ENCODE measurements at places on chromosomes 13 and 19.

GRCh38 chr13:112457081-112457480 is 80.9 kb downstream of the SPACA7 start:
- no peak for DNase-seq

- DNase-seq: no peak
Measured at GRCh38 chr19:38063928-38064327, 156.9 kb downstream of the SIPA1L3 start.

DNA sequence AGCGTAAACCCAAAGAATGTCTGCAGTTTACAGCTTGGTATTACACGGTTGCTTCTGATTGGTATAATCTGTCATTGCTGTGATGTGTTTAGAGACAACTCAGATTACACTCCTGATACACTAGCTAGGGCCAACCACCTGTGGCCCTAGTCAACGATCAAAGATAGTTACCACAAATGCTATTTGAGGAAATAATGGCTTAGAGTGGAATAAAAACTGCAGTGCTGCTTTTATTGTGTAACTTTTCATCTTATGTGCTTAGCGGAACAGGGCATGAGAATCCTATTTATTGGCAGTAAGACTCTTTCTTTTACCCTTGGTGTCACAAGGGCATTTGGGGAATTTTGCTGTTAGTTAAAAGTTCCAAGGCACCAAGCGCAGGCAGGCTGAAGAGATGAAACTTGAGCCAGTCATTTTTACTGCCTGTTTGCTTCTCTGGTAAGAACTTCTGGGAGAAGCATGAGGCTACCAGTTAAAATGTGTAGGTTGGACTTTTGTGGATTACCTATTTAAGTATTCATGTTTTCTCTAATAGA is 363.3 kb downstream of the KCNRG start:
- no peak for DNase-seq

DNA sequence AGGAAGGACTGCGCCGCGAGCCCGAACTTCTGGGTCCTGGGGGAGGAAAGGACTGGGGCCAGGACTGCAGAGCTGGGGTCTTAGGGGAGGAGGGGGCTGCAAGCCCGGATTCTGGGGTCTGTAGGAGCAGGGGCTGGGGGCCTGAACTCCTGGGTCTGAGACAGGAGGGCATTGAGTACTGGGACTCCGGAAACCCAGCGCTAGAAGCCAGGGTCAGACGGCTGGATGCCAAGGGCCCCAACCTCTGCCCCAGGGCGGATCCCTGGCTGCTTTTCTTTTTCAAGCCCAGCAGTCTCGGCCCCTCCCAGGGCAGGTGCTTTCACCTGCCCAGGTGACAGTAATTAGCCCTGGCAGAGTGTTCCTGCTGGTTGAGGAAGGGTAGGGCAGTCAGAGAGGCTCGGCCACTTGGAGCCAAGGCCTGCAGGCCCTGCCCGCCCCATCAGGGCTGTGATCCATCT is 2.3 kb downstream of the MYH14 start:
- no peak for DNase-seq

DNA sequence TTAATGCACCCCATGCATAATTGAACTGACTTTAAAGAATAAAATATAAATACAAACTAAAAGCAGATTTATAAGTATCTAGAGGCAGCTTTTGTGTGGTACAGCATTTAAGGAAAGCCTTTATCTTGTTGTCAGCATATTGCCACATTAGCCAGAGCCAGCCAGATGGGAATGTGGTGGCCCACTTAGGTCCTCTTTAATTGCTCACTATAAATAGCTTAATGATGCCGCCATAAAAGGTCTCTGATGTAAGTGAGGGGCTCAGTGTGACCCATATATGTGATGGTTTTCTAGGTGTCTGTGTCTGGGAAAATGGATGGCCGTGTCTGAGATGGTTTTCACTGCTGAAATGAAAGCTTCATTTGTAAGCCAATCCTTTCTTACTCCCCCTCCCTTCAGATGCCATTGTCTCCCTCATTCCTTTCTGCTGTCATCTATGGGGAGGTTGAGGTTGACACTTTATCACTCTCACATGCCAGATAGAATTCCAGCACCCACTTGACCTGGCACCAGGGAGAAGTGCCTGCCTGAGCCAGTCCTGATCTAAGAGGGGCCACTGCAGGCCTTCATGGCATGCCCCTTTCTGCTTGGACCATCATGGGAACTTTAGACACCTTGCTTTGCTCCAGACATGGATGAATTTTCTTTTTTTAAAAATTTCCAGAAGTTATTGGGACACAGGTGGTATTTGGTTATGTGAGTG is 135.3 kb downstream of the MTUS2 start:
- DNase-seq: no peak

DNA sequence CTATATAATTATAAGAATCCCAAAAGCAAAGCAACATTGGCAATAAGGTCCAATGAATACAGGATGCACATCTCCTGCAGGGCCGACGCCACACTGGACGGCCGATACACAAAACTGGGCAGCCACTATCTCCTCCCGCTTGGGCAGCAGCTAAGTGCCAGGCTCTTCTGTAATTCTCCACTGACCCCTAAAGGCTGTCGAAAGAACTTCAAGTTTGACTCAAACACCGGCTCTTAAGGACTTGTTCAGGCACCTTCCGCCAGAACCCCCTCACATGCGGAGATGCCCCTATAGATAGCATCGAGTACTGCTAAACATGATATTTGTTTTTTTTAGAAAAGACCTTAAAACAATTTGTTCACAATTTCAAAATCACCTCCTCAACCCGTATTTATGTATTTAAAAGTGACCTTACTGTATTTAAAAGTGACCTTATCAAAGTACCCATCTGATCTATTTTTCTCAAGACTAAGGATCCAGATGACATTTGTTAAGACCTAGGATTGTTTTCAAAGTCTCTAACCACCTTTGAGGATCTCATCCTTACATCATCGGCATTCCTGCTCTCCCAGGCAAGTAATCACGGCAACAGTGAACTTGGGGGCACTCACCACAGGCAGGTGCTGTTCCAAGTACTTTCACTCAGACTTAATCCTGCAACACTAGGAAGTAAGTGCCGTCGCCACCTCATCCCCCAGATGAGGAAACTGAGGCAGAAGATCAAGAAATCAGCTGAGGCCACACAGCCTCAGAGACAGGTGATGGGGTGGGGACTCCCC is 77.8 kb downstream of the TUBGCP3 start:
- DNase-seq: peak; percentile 51

DNA sequence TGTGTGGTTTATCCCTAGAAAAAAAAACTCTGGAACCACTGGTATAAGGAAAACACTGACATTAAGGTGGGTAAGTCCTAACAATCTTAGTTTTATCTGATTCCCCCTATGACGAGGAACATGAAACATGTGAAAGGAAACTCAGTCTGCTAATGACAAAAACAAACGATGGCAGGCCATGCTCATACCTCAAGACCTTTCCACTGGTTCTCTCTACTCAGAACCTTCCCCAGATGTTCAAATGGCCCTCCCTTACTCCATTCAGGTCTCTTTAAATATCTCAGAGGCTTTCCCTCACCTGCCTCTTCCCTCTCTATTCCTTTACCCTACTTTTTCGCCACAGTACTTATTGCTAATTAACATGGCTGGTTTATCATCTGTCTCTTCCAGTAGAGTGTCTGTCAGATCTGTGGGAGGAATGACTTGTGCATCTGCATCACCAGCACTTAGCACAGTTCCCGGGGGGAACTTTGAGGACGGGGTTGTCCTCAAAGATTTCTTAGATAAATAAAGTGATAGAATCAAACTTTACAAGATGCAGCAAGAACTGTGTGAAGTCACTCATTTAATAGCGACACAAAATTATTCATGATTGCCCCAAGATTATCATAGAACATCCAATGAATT is 1.5 kb downstream of the TUBGCP3 start:
- DNase-seq: no peak

DNA sequence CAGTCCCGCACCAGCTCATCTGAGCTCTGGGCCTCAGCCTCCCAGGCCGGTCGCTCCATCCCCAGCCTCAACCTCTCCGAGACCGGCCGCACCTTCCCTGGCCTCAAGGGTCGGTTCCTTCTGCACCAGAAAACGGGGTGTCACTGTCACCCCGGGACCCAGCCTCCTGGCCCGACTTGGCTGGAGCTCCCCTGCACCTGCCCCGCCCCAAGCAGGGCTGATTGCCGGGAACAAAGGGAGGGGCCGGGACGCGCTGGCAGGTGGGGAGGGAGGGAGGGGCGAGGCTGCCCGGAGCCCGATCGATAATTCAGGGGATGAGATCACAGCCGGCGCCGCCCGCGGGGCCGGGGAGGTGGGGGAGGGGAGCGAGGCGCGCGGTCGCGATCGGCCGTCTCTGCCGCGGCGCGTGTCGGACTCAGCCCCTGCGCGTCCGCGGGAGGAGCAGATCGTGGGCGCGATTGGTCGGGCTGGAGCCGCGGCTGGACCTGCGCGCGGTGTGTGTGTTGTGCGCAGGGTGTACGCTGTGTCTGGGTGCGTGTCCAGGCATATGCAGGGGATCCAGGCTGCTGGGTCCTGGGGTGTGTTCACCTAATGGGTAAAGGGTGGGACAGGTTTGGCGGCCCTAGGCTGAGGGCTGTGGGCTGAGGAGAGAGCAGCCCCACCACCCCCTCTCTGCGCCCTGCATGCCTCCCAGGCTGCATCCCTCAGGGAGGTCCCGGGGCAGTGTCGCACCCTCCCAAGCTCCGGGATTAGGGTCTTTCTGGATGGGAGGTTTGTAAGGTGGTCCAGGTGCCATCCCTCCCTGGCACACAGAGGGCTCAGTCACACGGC is 1.1 kb upstream of the SHC2 start:
- no peak for DNase-seq

- no peak for DNase-seq
Measured at GRCh38 chr13:51635137-51635878, 51.0 kb downstream of the WDFY2 start.

- no peak for DNase-seq
Measured at GRCh38 chr19:6825076-6825774, 52.7 kb downstream of the VAV1 start.

- DNase-seq: no peak
Measured at GRCh38 chr19:35560677-35561076, 2.8 kb downstream of the ATP4A start.

DNA sequence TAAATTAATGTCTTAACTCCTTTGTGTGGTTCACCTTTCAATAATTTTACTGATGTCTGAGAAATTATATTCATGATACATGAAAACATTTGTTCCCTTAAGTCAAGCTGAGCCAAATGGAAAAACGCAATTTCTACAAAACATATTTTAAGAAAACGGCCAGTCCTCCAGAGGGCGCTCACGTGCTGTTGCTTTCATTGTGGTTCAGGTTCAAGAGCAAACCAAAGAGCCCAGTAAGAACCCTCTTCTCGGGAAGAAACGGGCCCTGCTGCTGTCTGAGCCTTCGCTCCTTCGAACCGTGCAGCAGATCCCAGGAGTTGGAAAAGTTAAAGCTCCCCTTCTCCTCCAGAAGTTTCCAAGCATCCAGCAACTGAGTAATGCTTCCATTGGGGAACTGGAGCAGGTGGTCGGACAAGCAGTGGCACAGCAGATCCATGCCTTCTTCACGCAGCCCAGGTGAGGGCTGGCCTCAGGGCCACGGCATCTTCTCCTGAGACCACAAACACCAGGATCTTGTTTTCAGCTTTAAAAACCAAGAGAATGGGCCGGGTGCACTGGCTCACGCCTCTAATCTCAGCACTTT is 4.3 kb downstream of the FAAP24 start:
- DNase-seq: peak; percentile 40

Measured in fibroblast of skin of right biceps (primary cell).